Stimulated activated CD8-positive, alpha-beta memory T cell treated with anti-CD3 and anti-CD28 coated beads, Interleukin-7, amount 100 ng/mL, for 4 hours (primary cell): ENCODE measurements at places on chromosomes 6 and 20.

DNA sequence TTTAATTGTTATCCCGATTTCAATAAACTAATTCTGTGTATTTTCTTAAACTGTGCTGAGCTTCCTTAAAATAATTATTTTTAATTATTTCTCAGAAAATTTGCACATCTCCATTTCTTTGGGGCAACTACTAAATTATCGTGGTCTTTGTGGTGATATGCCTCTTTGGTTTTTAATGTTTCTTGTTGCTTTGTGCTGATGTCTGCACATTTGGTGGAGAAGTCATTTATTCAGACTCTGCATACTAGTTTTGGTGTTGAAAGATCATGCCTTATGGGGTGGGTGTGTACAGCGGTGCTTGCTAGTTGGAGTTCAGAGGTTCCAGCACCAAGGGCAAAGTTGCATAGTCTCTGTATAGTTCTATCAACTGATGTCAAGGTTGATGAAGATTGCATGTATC lies 253.2 kb downstream of the MEI4 start:
- no peak for DNase-seq

- peak; percentile 29 for DNase-seq
Measured at GRCh38 chr6:107866606-107867301, 42.6 kb upstream of the SCML4 start.

- no peak for DNase-seq
Measured at GRCh38 chr6:33597551-33598322, 17.7 kb upstream of the BAK1 start.

DNA sequence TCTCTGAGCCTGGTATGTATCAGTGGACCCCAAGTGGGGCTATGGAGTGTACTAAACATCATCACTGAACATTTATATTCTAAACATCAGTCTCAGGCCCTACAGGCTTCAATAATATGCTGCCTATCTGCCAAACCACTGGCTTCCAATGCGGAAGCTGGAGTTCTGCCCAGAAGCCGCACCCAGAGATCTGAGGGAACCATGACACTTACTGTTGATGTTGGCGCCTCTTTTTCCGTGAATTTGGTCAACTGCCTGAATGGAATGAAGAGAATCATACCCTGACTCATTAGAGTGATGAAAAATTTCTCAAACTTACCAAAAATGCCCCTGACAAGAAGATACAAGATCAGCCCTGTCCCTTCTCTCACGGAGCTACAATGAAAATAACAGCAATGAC lies 66.2 kb downstream of the SLC22A23 start:
- no peak for DNase-seq

- DNase-seq, result peak; percentile 31
Measured at GRCh38 chr20:43915211-43916072, 790 bp downstream of the TOX2 start.

DNA sequence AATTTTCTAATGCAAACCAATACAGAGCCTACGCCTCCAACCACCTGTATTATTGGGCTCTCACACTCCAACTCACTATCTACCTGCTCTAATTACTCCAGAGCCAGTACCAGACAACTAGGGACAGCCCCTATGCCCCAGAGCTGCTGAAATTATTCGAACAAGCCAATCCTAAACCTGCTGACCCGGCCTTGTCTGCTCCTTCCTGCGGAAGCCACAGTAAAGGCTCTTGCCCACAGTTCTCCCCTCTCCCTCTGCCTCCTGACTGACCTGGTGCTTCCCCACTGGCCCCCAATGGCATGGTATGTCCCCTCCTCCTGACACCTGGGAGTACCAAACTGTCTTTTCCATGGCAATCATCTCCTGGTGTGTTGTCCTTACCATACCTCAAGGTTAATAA lies 4.1 kb upstream of the TOX2 start:
- no peak for DNase-seq
